ENCODE measurements at places on chromosomes 4 and X.

GRCh38 chrX:115332832-115333231, 43.3 kb downstream of the LUZP4 start:
- no peak for DNase-seq

- DNase-seq: no peak
Observed at GRCh38 chr4:106034220-106034619, 138.9 kb downstream of the NPNT start.

- no peak for DNase-seq
Observed at GRCh38 chrX:64206556-64207162, 1.2 kb upstream of the AMER1 start.

DNA sequence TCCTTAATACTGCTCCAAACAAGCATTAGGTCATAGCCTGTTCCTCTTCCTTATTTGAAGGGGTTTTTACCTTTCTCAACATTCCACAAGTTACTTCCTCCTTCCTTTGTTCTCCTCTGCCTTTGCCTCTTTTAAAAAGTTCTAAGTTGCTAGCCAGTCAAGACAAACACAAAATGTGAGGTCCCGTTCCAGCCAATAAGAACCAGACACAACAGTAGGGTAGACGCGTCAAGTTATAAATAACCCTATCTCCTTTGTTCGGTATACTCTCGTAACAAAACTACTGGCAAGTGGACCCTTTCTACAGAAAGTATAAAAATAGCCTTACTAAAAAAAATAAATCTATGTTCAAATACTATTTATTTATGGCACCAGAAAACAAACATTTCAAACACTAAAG, 6.3 kb upstream of the ACE2 start:
- DNase-seq: no peak

DNA sequence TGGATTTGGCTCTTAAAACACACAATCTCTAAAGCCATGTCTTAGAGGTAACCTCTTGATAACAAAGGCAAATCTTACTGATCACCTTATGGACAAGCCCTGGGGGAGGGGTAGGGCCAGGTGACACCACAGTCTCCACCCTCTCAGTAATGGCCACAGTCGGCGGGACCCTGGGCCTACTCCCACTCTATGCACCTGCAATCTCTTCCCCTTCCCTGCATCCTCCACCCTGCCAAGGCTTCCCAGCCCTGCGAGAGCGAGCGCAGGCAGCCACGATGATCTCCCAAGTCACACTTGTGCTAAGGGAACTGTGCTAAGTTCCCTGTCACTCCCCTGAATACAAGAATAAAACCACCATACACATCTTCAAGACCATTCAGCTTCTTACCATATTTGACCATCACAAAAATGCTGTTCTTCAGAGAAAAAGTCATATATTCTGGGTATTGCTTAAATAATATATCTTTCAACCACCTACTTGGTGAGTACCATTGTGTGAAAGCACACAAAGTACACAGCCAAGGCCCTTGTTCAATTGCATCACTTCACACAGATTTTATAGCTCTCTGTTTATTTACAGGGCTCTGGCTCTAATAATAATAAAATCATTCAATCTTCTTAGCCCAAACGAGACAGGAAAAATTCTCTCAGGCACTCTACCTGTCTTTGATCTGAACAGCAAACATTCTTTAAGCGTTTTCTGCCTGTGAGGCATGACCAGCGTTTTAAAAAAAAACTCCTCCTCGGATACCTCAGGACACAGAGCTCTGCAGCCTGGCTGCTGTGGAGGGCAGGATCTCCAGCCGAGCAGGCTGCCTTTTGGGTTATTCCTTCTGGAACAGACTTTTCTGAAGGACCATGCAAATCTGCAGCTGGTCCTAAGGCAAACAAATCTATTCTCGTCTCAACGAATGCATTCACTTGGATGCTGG, 115.7 kb upstream of the MAP3K15 start:
- DNase-seq: no peak

Data from neuronal stem cell (in vitro differentiated cells).